Midbrain (tissue), 1 donor: ENCODE measurements at places on chromosomes 4 and X.

DNA sequence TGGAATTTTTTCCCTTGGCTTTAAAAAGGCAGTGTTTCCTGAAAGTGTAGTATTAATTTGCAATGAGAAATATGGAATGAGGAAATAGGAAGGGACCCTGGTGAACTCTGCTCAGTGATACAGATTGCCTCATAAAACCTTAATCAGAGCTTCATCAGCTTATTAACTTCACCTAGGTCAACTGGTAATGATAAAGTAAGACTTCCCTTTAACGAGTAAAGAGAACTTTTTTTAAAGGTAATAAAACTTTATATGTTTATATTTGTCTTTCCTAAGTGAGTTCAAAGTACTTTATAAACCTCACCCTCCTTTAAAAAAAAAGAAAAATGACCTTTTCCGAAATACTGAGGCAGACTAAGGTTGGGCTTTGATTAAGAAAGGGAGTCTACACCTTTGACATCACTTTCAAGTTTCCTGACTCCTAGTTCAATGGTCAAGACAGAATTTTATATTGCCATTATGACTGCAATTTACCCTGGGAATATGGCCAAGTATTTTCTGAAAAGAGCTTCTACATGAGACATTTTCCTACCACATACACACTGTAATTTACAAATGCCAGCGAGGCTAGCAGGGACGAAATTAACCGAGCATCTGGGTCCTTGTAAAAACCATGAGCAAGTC, 706.3 kb upstream of the TENM3 start:
- DNase-seq: no peak

- DNase-seq: peak; percentile 37
These were observed at the start of gene NUDT11 for GRCh38 chrX:51496501-51497291. Gene NUDT11 (minus strand): TSS chrX:51496592. CDS start chrX:51496444, 148 bp downstream.

DNA sequence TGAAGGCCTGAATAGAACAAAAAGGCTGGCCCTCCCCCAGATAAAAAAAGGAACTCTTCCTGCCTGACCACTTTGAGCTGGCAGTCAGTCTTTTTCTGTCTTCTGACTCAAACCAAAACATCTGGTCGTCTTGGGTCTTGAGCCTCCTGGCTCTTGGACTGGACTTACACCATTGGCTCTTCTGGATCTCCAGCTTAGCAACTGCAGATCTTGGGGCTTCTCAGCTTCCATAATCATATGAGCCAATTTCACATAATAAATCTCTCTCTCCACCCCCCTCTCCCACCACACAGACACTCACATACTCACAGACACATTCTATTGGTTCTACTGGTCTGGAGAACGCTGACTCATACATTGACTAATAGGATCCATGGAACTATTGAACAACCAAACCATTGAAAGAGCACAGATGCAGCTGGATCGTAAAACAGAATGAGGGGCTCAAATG, 15.6 kb upstream of the CWH43 start:
- no peak for DNase-seq

DNA sequence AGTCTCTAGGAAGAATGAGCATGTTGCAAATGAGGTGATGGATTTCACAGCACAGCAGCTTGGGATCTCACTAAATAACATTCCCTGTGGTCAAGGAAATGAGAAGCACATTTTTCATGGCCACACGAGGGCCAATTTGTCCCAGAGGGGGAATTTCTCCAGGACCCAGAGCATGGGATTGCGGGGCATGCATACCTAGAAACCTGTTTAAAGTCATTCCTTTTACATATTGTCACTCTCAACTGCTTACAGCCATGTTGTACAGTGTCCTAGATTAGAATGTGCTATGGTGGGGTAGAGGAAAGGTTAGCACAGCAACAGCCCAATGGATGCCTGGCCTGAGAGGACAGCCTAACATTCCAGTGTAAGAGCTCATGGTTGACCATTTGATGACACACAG, 37.4 kb upstream of the NLGN4X start:
- no peak for DNase-seq

DNA sequence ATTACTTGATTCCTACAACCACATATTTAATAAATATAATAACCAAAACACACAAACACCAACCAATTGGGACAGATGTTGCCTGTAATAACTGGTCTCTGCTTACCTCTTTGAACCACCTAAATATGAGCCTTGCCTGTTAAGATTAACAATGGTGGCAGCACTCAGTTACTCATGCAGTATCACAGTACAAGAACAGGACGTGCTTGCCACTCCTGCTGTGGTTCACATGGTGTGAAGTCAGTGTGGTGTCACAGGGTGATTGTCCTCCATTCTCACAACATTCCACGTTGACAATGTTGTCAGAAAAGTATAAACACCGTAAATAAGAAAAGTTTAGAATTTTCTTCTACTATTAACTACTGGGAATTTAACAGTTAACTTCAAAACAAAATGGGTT, 365.0 kb downstream of the PPP3CA start:
- DNase-seq: no peak

DNA sequence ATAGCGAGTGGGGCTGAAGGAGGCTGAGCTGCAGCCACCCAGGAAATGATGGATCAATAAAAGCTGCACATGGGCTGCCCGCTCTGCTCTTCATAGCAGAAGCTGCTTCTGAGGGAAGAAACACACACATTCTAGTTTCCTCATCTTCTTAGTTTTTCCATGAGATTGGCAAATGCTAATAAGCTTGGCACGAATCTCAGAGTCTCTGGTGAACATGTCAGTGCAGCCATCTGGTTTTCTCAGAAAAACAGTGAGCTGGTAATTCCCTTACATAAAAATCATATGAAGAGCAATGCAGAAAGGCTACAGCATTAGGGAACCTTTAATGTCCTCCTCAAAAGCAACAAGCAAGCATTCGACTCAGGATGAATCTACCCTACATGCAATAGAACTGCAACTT, 69.9 kb downstream of the GATB start:
- DNase-seq: no peak

- DNase-seq: no peak
These were observed 45.6 kb upstream of the CHRNA9 start for GRCh38 chr4:40289366-40290188.

DNA sequence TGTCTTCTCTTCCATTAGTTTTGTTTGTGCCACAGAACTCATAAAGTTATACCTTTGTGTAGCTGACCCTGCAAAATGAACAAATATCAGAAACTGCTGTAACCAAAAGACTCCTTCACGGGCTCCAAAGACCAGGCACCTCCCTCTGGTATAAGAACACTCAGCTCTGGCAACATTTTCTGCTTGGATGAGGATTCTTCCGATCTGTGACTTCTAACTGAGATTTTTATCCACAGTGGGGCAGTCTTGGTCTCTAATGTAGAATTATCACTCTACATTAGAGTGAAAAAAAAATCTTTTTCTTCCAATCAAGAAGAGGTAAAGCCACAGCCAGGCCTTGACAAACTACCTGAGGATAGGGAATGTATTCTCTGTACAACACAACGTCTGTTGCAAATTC, 38.5 kb upstream of the PRSS48 start:
- DNase-seq: peak; percentile 47

DNA sequence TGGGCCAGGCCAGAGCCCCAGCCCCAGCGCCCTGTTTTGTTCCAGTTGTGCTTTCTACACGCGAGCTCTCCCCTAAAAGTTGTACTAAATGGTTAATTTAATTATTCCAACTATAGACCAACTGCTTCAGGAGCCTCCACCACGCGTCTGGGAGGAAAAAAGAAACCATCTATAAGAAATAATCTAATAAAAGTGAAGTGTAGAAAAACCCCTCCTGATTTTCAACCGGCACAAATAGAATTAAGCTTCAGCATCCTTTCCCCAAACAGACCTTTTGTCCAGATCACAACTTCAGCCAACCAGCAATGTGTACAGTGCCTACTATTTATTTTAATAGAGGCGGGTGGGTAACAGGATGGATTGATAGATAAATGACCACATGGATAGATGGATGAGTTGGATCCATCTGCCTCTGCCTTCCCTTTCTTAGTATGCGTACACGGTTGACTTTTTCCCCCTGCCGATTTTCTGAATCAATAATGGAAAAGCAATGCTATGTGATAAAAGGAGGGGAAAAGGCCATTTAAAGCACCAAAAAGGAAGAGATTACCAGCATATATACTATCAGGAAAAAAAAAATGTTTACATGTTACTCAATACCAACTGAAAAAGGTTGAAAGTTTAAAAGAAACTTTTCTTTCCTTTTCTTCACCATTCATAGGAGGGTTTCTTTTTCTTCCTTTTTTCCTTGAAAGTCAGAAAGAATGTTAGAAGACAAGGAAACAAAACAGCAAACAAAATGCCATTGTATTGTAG, 3.7 kb upstream of the PHOX2B start:
- DNase-seq: no peak

DNA sequence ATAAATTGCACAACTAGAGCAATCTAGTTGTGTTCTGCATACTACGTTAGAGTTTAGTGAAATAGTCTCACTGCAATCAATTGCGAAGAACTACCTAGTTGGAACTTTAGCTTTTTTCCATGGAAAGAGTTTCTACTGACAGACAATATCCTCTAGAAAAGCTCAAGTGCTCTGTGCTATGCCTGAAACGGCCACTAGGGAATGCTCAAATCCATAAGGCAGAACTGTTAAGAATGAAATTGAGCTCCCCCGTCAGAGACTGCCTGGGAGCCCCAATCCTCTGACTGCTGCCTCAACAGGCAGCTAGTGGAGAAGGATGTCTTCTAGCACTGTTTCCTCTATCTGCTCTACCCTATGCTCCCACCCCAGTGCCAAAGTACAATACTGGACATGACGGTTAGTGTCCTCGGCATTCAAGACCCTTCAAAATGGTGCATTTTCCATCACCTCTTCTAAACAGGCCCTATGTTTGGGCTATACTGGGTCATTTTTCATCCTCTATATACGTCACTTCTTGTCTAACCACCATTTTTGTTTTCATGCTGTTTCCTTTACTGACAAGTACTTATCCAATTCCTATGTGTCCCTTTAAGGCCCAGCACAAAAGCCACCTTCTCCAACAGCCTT, 35.3 kb downstream of the FRMD7 start:
- peak; percentile 19 for DNase-seq

- no peak for DNase-seq
These were observed 255.1 kb upstream of the GPRIN3 start for GRCh38 chr4:89562746-89563145.

DNA sequence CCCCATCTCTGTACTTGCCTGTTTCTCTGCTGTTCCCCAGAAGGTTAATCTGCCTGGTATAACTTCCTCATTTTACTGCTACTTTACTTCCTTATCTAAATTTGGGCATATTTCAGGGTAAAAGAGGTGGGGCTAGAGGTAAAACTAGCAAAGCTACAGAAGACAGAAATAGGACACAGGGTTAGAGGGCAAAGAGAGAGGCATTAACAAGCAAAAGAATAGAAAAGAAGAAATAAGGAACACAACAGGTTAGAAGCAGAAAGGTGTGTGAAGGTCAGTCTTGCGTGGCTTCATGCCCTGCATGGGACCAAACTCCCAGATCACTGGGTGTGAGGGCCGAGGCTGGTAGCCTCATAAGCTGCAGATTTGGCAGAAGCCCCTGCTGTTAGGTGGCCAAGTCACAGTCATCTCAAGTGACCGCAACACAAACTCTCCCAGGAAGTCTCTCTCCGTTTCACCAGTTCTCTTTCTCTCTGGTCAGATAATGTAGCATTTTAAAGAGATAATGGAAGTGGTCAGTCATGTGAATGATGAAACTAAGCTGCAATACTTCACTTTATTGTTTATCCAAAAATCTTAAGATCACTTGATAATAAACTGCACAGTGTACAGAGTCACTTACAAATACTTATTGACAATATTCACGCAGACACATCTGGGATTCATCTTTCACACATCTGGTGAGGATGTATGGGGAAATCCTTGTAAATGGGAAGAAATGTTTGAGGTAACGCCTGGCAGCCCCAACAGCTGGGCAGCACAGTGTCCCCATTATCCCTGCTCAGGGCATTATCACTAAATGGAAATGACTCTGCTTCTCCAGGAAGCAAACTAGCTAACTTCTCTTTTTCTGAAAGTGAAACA, 16.4 kb downstream of the TMEM154 start:
- DNase-seq: no peak

DNA sequence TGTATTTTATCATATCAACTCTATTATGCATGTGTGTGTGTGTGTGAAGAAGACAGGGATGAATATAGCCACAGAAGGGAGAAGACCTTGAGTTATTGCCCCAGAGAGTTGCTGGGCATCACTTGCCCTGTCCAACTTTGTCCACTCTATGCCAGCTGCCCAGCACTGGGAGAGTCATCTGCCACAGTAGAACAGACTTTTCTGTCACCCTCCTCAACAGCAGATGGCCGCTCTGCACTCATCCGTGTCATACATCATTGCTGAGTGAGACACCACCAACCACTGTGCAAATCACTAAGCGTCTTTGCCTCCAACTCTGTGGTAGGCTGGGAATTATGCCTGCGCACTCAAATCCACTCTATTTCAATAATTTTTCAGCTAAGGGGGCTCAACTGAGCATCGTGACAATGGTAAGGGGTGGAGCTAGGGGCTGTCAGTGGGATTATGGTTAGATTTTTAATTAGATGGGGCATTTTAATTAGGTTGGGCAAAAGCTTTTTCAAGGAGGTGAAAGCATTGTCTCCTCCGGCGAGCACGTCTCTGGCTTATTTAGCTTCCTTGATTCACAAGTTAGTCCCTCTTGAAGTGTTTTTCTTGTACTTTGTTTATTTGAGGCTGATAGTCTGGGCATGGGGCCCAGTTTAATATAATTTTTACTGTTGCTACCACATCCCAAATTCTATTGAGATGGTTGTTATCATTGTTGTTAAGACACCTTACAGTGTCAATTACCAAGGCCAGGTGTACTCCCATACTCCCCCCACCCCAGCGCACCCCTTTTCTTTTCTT, 100.1 kb upstream of the KLF3 start:
- DNase-seq: peak; percentile 65

DNA sequence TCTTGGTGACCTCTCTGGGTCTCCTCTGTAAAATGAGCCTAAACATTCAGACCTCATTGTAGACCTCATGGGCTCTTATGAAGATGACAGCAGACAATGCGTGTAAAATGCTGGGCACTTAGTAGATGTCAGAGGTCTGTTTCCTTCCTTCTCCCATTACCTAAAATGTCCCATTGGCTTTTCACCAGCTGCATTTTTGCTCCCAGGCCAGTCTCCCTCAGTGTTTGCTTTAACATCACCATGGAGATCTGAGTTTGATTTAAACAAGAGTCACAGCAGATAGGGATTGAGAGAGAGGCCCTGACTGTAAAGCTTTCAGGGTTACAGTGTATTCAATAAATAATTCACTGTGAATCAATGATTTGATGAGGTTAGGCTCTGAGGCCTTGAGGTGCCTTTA, 24.3 kb downstream of the PSAPL1 start:
- no peak for DNase-seq
